ENCODE measurements at places on chromosomes 12 and 14. TPM values are rescaled to one million over a fixed set of nuclear protein-coding genes. Genes with fewer than 3 reads are reported as not detected.
A peak's percentile ranks its signal among the peaks of the same experiment; 100 is the strongest.

GRCh38 chr12:23888396-23889068 lies 60.9 kb downstream of the SOX5 start:
- no peak overlapping the region for H3K4me3 ChIP-seq
- H3K27ac ChIP-seq: peak overlapping the region; percentile 88
- peaks cover 35% of the 10 kb centered on the region for H3K4me1 ChIP-seq
- DNase-seq: no peak
- peaks cover 4% of the 10 kb centered on the region for H3K27me3 ChIP-seq

- no peaks in the 10 kb centered on the region for H3K27me3 ChIP-seq
- no peak overlapping the region for H3K27ac ChIP-seq
- DNase-seq: no peak
- H3K4me1 ChIP-seq: no peaks in the 10 kb centered on the region
Measured at GRCh38 chr12:45415393-45415817, 199.5 kb downstream of the ANO6 start.

GRCh38 chr14:102394717-102395375 lies 32.1 kb downstream of the TECPR2 start:
- H3K27ac ChIP-seq: peak overlapping the region; percentile 81
- peaks cover 7% of the 10 kb centered on the region for H3K4me1 ChIP-seq
- H3K4me3 ChIP-seq: peak overlapping the region; percentile 5

GRCh38 chr12:122013136-122013535 lies 8.5 kb upstream of the BCL7A start:
- no peak for DNase-seq
- no peaks in the 10 kb centered on the region for H3K4me1 ChIP-seq
- no peak overlapping the region for H3K4me3 ChIP-seq
- H3K36me3 ChIP-seq: no peaks in the 10 kb centered on the region
- no peaks in the 10 kb centered on the region for H3K27me3 ChIP-seq

GRCh38 chr12:107536613-107537012 lies 149.0 kb upstream of the PWP1 start:
- no peak overlapping the region for H3K27ac ChIP-seq
- no peaks in the 10 kb centered on the region for H3K27me3 ChIP-seq
- no peaks in the 10 kb centered on the region for H3K36me3 ChIP-seq
- DNase-seq: no peak
- H3K4me3 ChIP-seq: no peak overlapping the region
- no peaks in the 10 kb centered on the region for H3K4me1 ChIP-seq

GRCh38 chr14:67068251-67068650 lies 121.0 kb upstream of the GARIN2 start:
- peaks cover 7% of the 10 kb centered on the region for H3K36me3 ChIP-seq
- H3K27ac ChIP-seq: no peak overlapping the region
- H3K4me1 ChIP-seq: no peaks in the 10 kb centered on the region
- no peaks in the 10 kb centered on the region for H3K27me3 ChIP-seq

- H3K36me3 ChIP-seq: peaks cover 40% of the 10 kb centered on the region
- H3K27ac ChIP-seq: peak overlapping the region; percentile 95
- DNase-seq: no peak
- peaks cover 8% of the 10 kb centered on the region for H3K27me3 ChIP-seq
- H3K4me1 ChIP-seq: peaks cover 27% of the 10 kb centered on the region
Measured at GRCh38 chr14:23070262-23071129, 13.2 kb upstream of the CDH24 start.

DNA sequence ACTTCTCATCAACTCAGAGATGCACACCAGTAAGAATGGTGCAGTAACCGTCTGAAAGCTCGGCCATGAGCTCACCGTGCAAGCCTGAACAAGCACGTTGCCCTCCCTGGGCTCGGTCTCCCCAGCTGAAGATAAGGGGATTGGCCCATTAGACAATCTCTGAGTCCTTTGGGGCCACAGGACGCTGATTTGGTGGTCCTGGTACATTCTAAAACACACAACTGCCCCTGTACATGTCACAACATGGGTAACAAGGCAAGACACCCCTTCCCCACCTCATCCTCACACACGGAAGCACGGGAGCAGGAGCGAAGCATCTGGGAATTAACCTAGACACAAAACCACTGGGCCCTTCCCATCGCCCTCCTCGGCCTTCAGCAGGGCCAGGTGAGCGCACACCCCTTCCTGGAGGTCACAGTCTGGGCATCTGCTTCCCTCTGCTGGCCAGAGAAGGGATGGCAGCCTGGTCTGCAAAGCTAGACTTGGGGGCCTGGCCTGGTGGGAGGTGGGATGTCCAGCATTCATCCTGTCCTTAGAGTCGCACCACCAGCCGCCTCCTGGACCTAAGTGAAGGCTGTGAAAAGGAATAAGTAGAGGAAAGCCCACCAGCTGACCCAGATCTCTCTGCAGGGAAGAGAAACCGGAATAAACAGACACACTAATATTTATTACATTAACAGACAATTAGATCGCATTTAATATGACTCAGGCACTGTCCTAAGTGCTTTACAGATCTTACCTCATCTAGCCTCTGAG lies 18.9 kb upstream of the SMUG1 start:
- H3K4me3 ChIP-seq: no peak overlapping the region
- H3K27me3 ChIP-seq: peaks cover 24% of the 10 kb centered on the region
- peak; percentile 90 for DNase-seq
- peaks cover 16% of the 10 kb centered on the region for H3K4me1 ChIP-seq

DNA sequence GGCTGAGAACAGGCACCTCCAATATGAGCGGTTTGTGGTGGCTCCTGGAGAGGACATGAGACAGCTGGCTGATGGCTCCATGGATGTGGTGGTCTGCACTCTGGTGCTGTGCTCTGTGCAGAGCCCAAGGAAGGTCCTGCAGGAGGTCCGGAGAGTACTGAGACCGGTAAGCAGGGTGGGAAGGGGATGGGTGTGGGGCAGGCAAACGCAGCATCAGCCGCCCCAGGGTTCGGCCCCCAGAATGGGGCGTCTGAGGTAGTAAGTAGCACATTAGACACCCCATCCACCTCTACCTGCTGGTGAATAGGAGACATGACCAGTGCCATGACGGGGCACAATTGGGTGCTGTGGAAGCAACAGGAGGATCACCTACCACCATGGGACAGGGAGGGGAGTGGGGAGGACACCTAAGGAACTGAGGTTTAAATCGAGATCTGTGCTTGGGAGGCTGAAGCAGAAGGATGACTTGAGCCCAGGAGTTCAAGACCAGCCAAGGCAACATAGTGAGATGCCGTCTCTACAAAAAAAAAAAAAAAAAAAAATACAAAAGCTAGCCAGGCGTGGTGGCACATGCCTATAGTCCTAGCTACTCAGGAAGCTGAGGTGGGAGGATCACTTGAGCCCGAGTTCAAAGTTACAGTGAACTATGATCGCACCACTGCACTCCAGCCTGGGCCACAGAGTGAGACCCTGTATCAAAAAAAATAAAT lies 25.5 kb downstream of the ITGA7 start:
- peaks cover 13% of the 10 kb centered on the region for H3K27me3 ChIP-seq
- DNase-seq: no peak

GRCh38 chr14:68308726-68309520 lies 483.9 kb downstream of the ZFP36L1 start:
- H3K36me3 ChIP-seq: no peaks in the 10 kb centered on the region
- H3K27me3 ChIP-seq: no peaks in the 10 kb centered on the region
- no peak for DNase-seq
- H3K4me3 ChIP-seq: no peak overlapping the region

GRCh38 chr14:71764701-71765382 lies 167.4 kb upstream of the RGS6 start:
- H3K36me3 ChIP-seq: peaks cover 3% of the 10 kb centered on the region
- DNase-seq: no peak
- no peak overlapping the region for H3K27ac ChIP-seq

DNA sequence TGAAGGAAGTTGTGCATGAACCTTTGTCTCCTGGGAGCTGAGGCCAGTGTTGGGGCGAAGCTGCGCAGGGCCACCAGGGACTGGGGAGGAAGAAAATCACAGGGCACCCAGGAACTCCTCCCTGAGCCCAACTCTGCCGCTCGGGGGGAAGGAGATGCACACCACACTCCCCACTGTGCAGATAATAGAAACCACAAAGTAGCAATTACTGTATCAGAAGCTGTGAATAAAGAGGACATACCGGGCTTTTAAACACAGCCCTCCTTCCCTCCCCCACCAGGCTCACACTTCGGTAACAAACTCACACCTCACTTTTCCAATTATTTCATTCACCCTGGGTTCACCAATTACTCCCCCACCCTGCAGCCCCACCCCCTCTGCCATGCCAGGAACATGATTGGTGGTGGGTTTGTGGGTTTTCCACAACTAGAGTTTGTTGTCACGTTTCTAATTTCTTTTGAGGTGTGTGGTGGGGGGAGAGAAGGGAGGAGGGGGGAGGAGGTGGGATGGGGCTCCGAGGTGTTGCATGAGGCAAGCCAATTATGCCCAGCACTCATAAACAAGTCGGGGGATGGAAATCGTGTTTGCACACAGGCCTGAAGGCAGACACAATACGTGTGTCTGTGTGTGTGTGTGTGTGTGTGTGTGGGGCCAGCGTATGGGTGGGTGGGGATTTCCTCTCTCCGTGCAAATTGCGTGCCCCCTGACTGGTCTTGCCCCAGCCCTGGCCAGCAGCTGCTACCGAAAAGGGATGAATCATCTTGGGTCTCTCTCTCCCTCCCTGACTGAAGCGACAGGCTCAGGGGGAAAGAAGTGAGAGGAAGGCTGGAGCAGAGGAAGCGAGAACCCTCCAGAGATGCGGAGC lies 103.3 kb downstream of the RBM19 start:
- H3K36me3 ChIP-seq: peaks cover 4% of the 10 kb centered on the region
- peaks cover 5% of the 10 kb centered on the region for H3K4me1 ChIP-seq
- DNase-seq: no peak
- peaks cover 8% of the 10 kb centered on the region for H3K27me3 ChIP-seq
- no peak overlapping the region for H3K4me3 ChIP-seq
- no peak overlapping the region for H3K27ac ChIP-seq

DNA sequence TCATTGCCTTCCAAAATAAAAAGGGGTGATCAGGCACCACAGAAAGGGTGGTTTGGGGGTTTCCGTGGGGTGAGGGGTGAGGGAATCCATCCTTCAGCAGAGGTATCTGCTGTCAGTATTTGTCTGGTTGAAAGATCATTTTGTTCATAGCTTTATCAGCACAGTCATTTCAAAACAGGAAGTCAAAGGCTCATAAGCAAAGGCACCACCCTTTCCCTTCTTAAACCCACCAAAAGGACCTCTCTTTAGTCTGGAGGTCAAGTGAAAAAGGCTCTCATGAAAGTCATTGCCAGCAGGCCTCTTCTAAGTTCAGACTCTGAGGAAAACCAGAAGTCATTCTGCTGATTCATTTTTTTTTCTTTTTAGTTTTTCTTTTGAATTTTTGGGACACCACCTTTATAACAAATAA lies 6.2 kb downstream of the CHST11 start:
- H3K27ac ChIP-seq: no peak overlapping the region
- no peak for DNase-seq
- peaks cover 10% of the 10 kb centered on the region for H3K4me1 ChIP-seq

- H3K36me3 ChIP-seq: peaks cover 16% of the 10 kb centered on the region
- H3K27me3 ChIP-seq: peaks cover 9% of the 10 kb centered on the region
- no peak overlapping the region for H3K27ac ChIP-seq
- H3K4me1 ChIP-seq: no peaks in the 10 kb centered on the region
- no peak overlapping the region for H3K4me3 ChIP-seq
Measured at GRCh38 chr12:126726481-126727217, 1540.3 kb upstream of the TMEM132C start.

- H3K4me1 ChIP-seq: no peaks in the 10 kb centered on the region
- no peak overlapping the region for H3K4me3 ChIP-seq
- peaks cover 1% of the 10 kb centered on the region for H3K27me3 ChIP-seq
- DNase-seq: no peak
Measured at GRCh38 chr12:116635487-116635886, 76.3 kb downstream of the MAP1LC3B2 start.

DNA sequence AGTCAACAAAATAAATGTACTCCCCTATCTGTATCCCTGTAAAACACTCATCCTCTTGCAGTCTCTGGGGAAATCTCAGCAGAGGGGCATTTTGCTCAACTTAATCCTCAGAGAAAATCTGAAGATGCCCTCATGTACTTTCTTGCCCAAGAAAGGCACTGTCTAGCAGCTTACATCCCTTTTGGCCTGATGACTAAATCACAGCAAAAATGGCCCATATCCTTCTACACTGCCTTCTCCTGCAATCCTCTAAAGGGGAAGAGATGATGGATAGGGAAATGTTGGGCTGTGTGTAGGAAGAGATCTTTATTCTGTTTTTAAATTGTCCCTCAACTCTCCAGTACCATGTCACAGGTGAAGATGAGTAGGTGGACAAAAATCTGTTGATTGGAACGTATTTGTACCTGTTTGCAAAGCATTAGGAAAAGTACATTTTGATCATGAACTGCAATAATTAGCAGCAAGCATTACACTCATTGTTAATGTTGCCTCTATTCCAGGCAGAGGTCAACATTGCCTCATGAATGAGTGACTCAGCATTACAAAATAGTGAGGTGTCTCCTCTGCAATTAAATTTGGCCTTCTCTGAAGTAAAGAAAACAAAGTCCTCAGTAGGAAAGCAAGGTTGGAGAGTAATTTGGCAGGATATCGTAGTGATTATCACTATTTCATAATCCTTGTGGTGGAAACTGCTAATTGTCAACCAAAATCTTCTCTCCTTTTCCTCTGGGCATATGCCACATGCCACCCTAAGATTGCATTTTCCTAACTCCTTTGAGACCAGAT lies 172.4 kb upstream of the CAND1 start:
- H3K27ac ChIP-seq: no peak overlapping the region
- no peaks in the 10 kb centered on the region for H3K36me3 ChIP-seq
- no peak overlapping the region for H3K4me3 ChIP-seq
- no peaks in the 10 kb centered on the region for H3K27me3 ChIP-seq
- H3K4me1 ChIP-seq: no peaks in the 10 kb centered on the region

DNA sequence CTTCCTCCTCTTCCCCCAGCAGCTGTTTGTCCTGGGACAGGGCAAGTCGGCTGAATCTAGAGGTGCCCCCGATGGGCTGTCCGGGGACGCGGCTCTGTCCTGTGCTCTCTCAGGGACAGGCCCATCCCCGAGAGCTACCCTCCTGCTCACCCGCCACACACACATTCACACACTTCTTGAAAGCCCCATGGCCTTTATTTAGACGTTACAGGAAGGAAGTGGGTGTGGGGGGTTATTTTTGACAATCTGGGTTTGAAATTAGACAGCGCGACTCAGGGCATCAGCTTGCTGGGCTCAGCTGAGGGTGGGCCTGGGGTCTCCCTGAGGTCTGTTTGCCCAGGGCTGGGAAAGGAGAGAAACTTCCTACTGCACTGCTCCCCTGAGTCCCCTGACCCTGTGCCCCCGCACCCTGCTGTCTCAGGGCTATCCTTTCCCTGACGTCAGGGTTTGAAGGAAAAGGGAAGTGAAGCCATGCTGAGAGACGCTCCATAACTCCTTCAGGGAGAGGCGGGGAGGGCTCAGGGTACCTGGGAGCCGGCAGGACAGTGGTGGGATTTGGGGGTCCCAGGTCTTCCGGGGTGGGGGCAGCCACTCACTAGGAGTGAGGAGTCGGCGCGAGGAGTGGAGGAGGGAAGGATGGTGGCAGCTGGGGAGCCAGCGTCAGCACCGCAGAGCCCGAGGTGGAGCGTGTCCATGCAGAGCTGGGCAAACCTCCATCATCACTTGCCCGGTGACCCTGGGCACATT lies 8.1 kb downstream of the PTPN6 start:
- peak overlapping the region; percentile 31 for H3K4me3 ChIP-seq
- H3K27ac ChIP-seq: no peak overlapping the region
- peaks cover 5% of the 10 kb centered on the region for H3K36me3 ChIP-seq
- peaks cover 29% of the 10 kb centered on the region for H3K4me1 ChIP-seq
- no peak for DNase-seq

The CCDC60 gene
- total RNA-seq: 1.9 TPM

The KLHDC1 gene
- 1.6 TPM for total RNA-seq

The JPH4 gene
- 0.64 TPM for total RNA-seq

The IGF1 gene
- total RNA-seq: 3.4 TPM

The KCNJ8 gene
- total RNA-seq: 0.23 TPM

The FLRT2 gene
- 7.8 TPM for total RNA-seq

The LRP1-AS gene
- 0.46 TPM for total RNA-seq

The DHRS4 gene
- total RNA-seq: 18.9 TPM

The PPM1A gene
- total RNA-seq: 38.0 TPM

The R3HDM2 gene
- total RNA-seq: 39.4 TPM

The CDH24 gene
- total RNA-seq: 13.6 TPM

The TMEM121 gene
- total RNA-seq: 1.6 TPM
